Bone marrow (tissue), 2 donors: ENCODE measurements at places on chromosomes 4 and X.

GRCh38 chr4:183515411-183515810 lies 10.6 kb downstream of the ING2 start:
- DNase-seq, result no peak

DNA sequence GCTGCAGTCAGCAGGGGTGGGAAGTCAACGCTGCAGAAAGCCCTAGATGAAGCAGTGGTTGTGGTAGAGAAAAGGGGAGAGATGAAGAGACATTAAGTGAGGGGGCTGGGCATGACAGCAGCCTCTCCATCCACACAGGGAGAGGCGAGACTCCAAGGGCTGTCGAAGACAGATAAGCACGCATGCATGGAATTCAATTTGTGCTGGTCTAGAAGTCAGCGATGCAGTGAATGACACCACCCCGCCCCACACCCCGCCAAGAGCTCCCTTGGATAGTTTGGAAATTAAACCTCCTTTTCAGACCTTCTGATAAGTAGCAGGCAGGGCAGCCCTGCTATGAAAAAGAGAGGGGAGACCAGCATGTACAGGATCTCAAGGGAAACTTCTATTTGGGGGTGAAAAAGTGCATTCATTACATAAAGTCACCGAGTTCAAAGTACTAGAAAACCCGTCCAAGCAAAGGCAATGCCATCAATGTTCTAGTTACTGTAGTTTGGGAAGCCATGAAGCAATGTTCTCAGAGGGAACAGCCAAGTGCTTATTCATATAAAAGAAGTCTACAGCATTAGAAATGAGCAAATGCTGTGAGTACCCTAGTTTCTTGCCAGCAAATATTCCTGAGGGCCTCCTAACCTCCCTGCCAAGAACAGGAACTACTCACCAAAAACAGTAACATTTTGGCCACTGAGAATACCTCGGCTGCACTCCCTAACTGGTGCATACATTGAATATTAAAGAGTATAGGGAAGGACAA lies 152.3 kb upstream of the ANXA10 start:
- DNase-seq, result no peak

GRCh38 chr4:102827674-102828496 lies 534 bp upstream of the UBE2D3 start:
- peak; percentile 99 for DNase-seq

GRCh38 chr4:26860922-26861433 lies 337 bp downstream of the STIM2 start:
- peak; percentile 59 for DNase-seq

DNA sequence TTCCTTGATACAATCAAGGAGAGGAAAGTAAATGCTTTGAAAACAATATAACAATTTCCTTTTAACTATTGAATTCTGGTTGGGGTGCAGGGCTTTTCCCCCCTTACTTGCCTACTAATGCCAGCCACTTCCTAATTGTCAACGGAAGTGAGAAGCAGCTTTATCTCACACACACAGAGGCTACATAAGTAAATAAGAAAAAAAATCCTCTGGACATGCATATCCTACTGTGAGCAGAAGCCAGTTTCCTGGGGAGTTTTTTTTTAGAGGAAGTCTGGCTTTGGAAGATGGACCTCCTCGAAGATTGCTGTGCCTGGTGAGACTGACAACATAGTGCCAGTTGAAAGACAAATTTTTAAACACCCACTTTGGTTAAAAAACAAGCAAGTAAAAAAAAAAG lies 180.6 kb downstream of the OPHN1 start:
- no peak for DNase-seq

DNA sequence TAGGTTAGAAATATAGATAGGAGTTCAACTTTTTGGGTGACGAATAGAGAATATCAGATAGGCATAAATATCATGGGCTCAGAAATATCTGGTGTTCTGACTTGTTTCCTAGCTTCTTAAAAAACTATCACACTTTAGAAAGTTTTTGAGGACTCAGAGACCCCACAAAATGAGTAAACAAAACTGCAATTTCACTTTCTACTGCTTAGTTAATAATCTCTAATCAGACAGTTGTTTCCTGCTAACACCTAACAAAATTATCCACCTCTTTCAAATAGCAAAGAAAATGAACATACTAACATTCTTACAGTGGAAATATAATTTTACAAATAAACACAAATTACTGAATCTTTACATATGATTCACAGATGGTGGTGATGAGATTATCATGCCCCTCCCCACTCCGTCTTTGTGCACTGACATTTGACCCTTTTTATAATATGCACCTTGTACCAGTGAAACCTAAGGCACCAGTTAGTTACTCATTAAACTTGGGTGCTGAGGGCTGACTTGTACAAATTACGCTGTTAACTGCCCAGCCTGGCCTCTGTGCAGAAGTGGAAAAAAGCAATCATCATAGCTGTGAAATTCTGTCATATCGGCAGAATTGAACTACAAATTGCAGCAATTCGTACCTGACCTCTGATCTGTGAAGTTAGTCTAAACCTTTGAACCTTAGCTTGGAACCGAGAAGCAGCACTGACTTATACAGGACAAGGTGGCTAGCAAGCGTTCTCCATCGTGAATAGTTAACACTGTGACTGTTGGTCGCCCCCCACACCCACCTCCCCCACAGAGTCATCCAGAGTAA lies 138.7 kb downstream of the CHRNA9 start:
- no peak for DNase-seq

DNA sequence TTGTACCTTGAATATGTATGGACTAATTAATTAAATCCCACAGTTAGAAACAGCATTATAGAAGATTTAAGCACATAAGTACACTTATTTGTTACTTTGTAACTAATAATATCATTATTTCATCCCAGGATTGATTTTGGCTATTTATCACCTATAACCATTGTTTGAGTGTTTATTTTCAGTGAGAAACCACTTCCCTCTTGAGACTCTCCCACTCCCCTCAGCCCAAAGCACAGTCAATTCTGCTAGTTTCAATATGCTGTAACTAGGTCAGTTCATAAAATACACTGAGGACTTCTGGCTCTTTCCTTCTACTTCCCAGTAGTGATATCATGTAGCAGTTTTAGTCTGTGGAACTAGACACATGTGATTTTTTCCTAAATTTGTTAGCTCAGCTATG lies 16.3 kb downstream of the OFD1 start:
- DNase-seq, result no peak

DNA sequence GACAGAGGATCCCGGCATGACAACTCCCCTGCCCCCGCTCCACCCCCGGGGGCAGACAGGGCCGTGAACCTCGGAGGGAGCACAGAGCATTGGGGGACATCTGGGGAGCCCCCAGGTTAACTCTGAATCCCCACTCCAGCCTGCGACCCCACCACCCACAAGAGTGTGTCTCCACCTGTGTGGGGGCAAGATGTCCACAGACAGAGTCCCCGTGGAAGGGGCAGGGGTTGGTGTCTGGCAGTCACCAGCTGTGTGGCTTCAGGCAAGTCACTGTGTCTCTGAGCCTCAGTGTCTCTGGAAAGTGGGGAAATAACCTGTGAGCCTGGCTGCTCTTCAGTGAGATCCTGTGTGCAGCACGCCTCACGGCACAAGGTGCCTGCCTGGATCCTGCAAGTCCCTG lies 239.0 kb downstream of the AFAP1 start:
- DNase-seq, result no peak

GRCh38 chrX:108537005-108537404 lies 97.4 kb downstream of the COL4A5 start:
- DNase-seq, result no peak
